ENCODE measurements at places on chromosomes 6 and 20.

DNA sequence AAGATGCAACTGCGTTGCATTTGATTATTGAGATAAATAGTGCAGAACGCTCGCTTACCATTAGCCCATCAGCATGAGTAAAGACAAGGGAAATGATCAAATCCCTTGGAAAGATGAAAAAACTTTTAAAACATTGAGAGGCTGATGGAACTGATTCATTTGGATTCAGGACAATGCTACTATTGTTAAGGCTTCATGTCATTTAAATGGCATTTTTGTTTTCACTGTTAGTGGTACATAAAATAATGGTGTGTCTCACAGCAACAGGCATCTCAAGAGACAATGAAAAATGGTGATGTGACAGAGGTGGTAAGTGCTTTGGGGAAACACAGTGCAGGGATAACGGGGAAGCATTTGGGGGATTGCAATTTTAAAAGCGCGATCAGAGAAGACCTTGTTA, 159.7 kb upstream of the KCNG1 start:
- no peak for DNase-seq

GRCh38 chr20:10483691-10484090, 48.6 kb downstream of the SLX4IP start:
- no peak for DNase-seq

DNA sequence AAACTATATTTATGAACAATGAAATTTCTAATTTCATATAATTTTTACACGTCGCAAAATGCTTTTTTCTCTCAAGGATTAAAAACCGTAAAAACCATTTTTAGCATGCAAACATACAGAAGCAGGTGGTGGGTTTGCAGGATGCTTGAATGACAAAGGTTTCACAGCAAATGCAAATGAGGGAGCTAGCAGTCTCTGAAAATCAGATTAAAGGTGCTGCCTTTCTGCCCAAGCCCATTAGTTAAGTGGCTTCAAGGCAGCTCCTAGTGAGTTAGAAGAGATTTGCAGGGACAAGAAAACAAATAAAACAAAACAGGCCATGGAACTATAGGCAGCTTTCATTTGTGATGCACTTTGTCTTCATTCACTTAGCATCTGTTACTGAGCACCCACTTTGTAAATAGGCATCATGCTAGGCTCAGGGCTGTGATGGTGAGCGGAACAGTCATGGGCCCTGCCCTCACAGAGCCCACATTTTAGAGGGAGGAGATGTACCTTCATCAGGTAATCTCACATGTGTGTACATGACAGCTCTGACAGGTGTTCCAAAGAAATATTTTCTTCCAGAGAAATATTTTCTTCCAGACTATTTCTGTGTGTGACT, 29.5 kb downstream of the NAPB start:
- no peak for DNase-seq

DNA sequence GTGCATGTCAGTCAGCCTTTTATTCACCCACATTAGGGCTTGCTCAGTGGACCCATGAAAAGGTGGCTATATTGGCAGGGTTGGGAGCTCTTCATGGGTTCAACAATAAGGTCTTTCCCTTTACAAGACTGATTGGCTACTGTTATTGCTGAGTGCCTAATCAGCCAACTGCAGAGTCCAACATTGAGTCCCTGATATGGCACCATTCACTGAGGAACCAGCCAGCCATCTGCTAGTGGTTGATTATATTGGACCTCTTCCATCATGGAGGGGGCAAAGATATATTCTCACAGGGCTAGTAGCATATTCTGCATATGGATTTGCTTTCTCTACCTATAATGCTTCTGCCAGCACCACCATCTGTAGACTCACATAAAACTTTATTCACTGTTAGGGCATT, 69.9 kb downstream of the CDKAL1 start:
- no peak for DNase-seq

GRCh38 chr6:152112491-152113261, 305.2 kb downstream of the ESR1 start:
- DNase-seq = no peak

- no peak for DNase-seq
Measured at GRCh38 chr6:74182992-74183391, 487.0 kb downstream of the CD109 start.

DNA sequence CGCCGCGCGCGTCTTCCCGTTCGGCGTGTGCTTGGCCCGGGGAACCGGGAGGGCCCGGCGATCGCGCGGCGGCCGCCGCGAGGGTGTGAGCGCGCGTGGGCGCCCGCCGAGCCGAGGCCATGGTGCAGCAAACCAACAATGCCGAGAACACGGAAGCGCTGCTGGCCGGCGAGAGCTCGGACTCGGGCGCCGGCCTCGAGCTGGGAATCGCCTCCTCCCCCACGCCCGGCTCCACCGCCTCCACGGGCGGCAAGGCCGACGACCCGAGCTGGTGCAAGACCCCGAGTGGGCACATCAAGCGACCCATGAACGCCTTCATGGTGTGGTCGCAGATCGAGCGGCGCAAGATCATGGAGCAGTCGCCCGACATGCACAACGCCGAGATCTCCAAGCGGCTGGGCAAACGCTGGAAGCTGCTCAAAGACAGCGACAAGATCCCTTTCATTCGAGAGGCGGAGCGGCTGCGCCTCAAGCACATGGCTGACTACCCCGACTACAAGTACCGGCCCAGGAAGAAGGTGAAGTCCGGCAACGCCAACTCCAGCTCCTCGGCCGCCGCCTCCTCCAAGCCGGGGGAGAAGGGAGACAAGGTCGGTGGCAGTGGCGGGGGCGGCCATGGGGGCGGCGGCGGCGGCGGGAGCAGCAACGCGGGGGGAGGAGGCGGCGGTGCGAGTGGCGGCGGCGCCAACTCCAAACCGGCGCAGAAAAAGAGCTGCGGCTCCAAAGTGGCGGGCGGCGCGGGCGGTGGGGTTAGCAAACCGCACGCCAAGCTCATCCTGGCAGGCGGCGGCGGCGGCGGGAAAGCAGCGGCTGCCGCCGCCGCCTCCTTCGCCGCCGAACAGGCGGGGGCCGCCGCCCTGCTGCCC, 1.1 kb downstream of the SOX4 start:
- no peak for DNase-seq

GRCh38 chr6:3766214-3766613, 14.7 kb upstream of the PXDC1 start:
- DNase-seq = no peak

DNA sequence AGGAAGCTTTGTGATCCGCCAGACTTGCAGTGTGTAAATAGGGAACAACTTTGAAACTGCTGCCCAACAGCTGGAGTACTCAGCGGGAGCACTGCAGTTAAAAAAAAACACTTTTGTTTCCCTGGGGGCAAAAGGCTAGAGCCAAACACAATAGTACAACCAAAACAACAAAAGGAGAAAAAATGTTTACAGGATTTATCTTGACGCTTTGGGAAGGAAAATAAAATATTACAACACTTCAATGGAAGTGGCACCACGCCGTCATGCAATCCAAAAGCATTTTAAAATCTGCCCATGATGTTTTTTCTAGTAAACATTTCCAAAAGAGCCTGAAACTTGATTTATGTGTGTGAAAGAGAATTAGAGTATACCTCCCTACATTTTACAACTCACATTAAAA, 26.0 kb downstream of the PTPRK start:
- DNase-seq = no peak

- no peak for DNase-seq
Measured at GRCh38 chr6:379410-380181, 12.0 kb upstream of the IRF4 start.

DNA sequence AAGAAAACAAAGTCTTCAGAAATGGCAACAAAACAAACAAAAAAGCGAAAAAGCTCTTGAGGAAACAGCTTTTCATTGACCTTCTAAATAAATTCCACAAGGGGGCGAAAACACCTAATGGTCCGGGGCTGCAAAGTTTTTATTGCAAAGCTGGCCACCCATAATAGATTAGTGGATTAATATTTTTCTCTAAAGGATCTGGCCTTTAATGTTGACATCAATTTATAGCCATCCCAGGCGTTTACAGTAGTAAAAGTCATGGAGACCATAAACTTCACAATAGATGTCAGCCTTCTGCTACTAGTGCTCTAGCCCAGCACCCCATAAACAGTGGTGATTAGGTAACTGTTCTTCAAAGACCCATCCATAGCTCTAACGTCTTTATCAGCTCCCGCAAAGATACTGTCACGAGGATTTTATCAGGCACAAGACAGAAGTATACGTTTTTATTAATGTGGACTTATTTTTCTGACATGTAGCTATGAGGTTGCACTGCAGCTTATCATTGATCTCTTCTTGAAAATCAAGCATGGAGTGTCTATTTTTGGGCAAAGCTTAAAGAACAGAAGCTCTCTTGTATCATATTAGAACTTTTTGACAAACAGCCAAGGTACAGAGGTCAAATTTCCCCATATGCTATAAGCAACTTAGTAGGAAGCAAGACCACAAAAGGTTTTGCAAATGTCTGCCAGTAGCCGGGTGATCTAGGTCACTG, 4.7 kb downstream of the CITED2 start:
- DNase-seq = peak; percentile 34

- DNase-seq = no peak
Measured at GRCh38 chr6:163883984-163884383, 469.5 kb downstream of the QKI start.

- DNase-seq = no peak
Measured at GRCh38 chr6:68649669-68650068, 14.6 kb downstream of the ADGRB3 start.

DNA sequence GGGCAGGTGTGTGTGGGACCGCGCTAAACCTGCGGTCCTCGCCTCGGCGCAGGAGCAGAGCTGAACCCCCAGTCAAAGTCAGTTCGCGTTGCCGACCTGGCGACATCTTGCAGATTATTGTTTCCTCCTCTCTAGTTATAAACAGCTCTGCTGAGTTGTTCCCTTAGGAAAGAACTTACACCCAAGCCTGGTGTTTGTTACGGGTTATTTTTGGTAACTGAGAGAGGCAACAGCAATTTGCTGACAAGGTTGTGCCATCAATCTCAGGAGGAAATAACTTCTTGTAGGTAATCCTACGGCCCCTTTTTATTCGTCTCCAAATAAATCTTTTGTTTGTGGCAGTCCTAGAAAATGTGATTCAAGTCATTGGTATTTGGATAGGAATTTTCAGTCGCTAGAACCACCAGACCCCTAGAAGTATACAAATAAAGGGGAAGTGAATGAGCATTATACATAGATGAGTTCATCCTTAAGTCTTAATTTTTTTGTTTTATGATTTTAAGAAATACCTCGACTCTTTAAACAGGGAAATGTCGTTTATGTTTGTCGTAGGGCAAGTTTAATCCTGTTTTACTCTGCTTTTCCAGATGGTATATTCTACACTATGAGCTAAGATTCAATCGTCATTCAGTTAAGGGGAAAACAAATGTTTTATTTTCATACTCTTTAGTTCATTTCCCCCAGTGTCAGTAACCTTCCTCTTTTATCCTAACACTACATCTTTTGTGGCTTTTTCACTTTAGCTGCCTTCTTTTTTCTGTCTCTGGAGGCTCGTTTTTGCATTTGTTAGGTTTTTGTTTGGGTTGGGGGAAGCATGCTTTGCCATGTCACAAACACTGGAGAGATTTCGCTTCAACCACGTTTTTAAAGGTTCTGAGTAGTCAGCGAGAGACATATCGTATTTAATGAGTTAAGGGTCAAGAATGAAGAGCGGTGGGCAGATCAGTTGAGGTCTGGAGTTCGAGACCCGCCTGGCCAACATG, 1.2 kb downstream of the PM20D2 start:
- no peak for DNase-seq

DNA sequence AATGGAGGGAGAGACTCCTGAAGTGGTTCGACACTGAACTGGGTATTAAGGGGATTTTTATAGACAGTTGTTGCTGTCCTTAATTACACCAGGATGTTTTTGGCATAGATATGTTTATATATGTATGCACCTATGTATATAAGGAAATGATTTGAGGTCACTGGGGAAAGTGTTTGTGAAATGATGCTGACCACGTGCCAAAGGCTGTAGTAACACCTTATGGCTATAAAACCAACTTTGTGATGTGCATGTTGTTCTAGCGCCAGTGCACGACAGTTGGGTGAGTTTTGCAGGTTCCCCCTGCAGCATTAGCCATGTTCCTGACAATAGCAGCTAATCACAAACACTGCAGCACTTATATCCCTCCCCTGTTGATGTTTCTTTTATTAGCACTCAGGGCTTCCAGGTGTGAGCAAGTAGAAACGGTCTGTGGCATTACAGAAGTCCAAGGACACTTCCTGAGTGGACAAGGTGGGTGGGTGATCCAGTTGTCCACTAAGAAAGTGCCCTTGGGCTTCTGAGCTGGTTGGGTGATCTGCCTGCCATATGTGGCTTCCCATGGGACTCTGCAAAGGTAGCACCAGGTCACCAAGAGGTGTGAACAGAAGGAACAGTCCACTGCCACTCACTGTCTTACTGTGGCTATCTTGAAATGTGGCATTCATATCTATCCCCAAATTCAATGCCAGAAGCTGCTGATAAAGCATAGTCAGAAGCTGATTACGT, 63.0 kb upstream of the RBM24 start:
- DNase-seq = no peak

- no peak for DNase-seq
Measured at GRCh38 chr6:28643017-28643740, 117.5 kb downstream of the GPX5 start.

DNA sequence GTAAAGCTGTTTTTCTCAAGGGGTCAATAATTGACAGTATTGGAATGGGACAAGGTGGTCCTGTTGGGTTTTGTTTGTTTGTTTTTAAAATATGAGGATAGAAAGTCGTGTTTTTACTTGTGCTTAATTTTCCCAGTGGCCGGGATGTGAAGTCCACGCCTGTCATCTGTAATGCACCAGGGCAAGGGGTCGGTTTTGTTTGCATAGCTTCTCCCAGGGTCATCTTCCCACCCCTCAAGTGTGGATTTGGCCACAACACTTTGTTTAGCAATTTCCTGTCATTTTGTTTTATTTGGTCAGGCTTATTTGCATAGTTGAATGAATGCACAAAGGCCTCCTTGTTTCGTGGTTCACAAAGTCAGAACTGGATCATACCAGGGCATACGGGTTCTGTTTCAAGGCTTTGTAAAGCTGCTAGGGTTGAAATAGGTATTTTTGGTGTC, 29.8 kb downstream of the SYNJ2 start:
- DNase-seq = no peak

DNA sequence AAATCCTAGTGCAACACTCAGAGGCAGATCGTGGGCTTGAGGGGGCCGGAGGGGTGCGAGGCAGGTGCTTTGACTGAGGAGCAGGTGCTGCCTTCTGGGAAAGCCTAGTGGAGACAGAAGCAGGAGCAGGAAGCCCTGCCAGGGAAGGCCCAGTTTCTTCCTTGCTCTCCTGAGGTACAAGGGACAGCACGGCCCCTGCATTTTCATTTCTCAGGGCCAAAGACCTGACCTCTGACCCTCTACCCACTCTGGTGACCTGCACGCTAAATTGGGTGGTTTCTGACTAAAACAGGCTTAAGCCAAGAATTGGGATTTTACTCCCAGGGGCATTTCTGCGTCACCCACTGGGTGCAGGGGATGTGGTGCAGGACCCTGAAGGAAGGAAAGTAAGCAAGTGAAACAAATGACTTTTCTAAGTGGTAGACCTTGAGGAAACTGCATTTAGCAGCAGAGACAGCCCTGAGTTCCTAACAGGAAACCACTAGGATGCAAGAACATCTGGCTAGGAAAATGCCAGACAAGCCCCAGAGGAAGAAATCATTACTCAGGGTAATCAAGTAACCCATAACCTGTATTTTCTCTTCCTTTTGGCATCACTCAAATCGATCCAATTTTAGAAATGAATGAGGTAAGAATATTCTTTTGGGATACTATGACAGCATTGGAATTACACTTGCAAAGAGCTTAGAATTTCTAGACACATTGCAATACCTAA, 141.7 kb downstream of the CD164 start:
- DNase-seq = no peak

GRCh38 chr20:61695741-61696140, 369.9 kb downstream of the TAF4 start:
- no peak for DNase-seq

GRCh38 chr6:118377711-118378414, 170.2 kb upstream of the PLN start:
- no peak for DNase-seq

GRCh38 chr20:12331236-12331635, 413.5 kb downstream of the BTBD3 start:
- no peak for DNase-seq

All from cerebellar nuclear complex (tissue), 1 donor.